ENCODE measurements at places on chromosomes 3 and 15. TPM values are rescaled to one million over a fixed set of nuclear protein-coding genes. Genes with fewer than 3 reads are reported as not detected.

CHL1 gene
- total RNA-seq: not detected

KBTBD12 gene
- not detected for total RNA-seq

PPP4R2 gene
- 44.5 TPM for total RNA-seq

ULK4 gene
- total RNA-seq: 5.4 TPM

MEX3B gene
- 4.0 TPM for total RNA-seq

KBTBD13 gene
- not detected for total RNA-seq

RASSF1 gene
- 15.6 TPM for total RNA-seq

CCR3 gene
- not detected for total RNA-seq

Measured in A549 treated with RU486 at 1 μM for 4 hours (cell line).